IMR-90 (cell line): ENCODE measurements at places on chromosomes 2 and 18. TPM values are rescaled to one million over a fixed set of nuclear protein-coding genes. Genes with fewer than 3 reads are reported as not detected.

AKAIN1 gene
- total RNA-seq: not detected in 2 replicates

CHN1 gene
- total RNA-seq: 54.4 and 58.4 TPM in 2 replicates

MRPL30 gene
- total RNA-seq: 34.8 and 39.2 TPM in 2 replicates

CDK15 gene
- total RNA-seq: 28.9 and 33.0 TPM in 2 replicates

TRIM54 gene
- total RNA-seq: under 0.01 TPM in 1 of 2 replicates, not detected in the other

ASPRV1 gene
- 0.18 and 0.28 TPM in 2 replicates for total RNA-seq

INPP4A gene
- total RNA-seq: 22.8 and 27.1 TPM in 2 replicates

DNA sequence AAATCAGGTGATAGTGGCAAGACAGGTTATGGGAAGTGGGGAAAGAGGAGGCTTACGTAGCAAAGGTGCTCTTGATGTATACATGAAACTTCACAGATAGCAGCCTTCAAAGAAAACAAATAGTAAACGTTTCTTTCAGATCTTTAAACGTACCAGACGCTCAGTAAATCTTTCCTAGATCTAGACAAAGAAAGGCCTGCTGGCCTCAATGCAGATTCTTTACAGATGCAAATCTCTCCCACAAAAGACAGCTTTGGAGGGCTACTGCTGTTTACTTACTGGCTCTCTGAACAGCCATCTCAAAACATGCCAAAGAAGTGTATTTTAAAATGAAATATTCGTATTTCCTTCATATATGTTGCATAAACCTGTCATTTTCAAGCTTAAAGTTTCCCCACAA lies 1279.9 kb upstream of the NRXN1 start:
- no peaks in the 10 kb centered on the region for H3K36me3 ChIP-seq
- DNase-seq: no peak
- H3K4me3 ChIP-seq: no peak overlapping the region
- H3K27me3 ChIP-seq: no peaks in the 10 kb centered on the region
- no peaks in the 10 kb centered on the region for H3K4me1 ChIP-seq

- no peaks in the 10 kb centered on the region for H3K4me1 ChIP-seq
- no peak overlapping the region for H3K27ac ChIP-seq
- no peak for DNase-seq
These were observed 753.9 kb downstream of the SUCLG1 start for GRCh38 chr2:83705146-83705545.

DNA sequence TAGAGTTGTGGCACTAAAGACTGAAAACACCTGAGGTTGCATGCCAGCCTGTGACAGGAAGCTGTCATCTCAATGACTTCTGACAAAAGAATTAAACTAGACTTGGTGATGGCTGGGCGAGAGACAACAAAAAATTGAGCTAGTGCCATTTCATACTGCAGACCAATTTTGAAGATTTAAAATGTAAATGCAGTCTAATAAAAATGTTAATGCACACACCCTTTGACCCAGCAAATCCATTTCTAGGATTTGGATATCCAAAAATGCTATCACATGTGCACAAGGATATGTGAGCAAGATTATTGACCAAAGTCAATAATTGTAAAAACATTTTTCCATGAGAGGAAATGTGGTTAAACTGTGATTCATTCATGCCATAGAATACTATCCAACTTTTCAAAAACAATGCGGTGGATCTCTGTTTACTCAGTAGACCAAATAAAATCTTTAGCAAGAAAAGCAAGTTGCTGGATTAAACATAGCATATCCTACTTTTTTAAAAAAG lies 5.6 kb downstream of the FBXO36 start:
- peaks cover 3% of the 10 kb centered on the region; the same call in 1 of the 2 replicates for H3K4me1 ChIP-seq
- no peak overlapping the region for H3K4me3 ChIP-seq
- no peaks in the 10 kb centered on the region for H3K27me3 ChIP-seq
- DNase-seq: peak; percentile 71
- no peak overlapping the region for H3K27ac ChIP-seq

GRCh38 chr18:46042571-46043123 lies 29.4 kb downstream of the PSTPIP2 start:
- H3K4me1 ChIP-seq: peaks cover 3% of the 10 kb centered on the region
- H3K27ac ChIP-seq: no peak overlapping the region
- no peaks in the 10 kb centered on the region for H3K27me3 ChIP-seq
- no peak overlapping the region for H3K4me3 ChIP-seq
- DNase-seq: peak; percentile 52
- H3K36me3 ChIP-seq: peaks cover 7% of the 10 kb centered on the region

- H3K27me3 ChIP-seq: peaks cover 5% of the 10 kb centered on the region; the same call in 1 of the 2 replicates
- H3K4me1 ChIP-seq: no peaks in the 10 kb centered on the region
- no peaks in the 10 kb centered on the region for H3K36me3 ChIP-seq
- no peak overlapping the region for H3K4me3 ChIP-seq
These were observed 16.3 kb upstream of the ITGA4 start for GRCh38 chr2:181440919-181441318.

DNA sequence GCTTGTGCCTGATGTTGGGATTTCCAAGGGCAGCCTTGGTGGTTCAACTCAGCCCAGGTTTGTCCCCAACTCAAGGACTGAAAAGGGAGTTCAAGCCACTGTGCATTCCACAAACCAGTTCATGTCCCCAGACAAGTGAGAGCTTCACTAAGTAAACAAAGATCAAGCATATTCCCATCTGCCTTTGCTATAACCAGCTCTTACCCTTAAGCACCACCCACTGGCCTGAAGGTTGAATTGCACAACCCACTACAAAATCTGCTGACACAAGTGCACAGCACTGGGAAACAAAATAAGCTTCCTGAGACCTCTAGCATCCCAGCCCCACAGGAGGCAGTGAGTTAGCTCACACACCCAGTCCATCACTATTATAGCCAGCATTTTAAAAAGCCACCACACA lies 516.7 kb downstream of the NR4A2 start:
- H3K4me3 ChIP-seq: no peak overlapping the region
- H3K27ac ChIP-seq: no peak overlapping the region
- no peaks in the 10 kb centered on the region for H3K36me3 ChIP-seq
- no peaks in the 10 kb centered on the region for H3K27me3 ChIP-seq
- DNase-seq: no peak

DNA sequence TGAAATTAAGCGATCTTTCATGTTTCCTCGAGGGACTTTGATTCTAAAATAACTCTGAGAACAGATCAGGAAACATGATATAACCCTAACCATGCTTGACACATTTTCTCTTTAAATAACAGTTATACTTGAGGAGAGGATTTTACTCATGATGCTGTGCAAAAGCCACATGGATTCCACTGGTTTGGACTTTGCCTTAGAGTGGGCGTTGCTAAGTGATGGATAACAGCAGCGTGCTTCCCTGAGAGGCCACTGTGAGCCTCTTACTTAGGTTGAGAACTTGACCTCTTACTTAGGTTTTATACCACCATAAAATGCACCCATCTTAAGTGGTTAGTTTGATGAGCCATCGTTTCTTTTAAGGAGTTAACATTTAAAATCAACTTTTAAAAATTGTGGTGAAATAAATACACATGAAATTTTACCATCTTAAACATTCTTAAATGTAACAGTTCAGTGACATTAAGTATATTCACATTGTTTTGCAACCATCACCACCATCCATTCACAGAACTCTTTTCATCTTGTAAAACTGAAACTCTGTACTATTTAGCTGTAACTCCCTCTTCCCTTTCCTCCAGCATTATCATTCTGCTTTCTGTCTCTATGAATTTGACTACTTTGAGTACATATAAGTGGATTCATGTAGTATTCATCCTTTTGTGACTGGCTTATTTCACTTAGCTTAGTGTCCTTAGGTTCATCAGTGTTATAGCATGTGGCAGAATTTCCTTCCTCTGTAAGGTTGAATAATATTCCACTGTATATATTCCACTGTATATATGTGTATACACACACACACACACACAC lies 22.6 kb downstream of the ANXA4 start:
- no peak overlapping the region for H3K27ac ChIP-seq
- DNase-seq: peak; percentile 30

DNA sequence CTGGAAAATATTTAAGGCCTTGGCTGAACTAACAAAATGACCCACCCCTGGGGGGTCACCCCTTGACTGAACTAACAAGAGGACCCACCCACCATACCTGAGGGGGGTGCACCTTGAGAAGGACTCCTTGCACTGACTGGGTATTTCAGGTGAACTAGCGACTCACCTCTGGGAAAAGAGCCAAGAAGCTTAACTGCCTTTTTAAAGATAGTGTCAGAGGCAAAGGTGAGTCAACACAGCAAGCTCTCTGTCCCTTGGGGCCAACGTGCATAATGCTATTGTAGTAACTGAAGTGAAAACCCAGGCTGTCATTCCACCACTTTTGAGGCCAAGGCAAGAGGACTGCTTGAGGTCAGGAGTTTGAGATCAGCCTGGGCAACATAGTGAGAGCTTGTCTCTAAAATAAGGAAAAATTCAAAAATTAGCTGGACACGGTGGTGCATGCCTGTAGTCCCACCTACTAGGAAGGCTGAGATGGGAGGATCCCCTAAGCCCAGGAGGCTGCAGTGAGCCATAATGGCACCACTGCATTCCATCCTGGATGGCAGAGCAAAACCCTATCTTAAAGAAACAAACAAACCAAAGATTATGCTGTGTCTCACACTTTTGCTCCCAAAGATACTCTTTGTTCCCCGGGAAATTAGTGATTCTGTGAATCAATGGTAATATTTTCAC lies 36.4 kb upstream of the ZCCHC2 start:
- no peaks in the 10 kb centered on the region for H3K36me3 ChIP-seq
- no peaks in the 10 kb centered on the region for H3K4me1 ChIP-seq
- H3K4me3 ChIP-seq: no peak overlapping the region
- peaks cover 14% of the 10 kb centered on the region for H3K27me3 ChIP-seq
- DNase-seq: peak; percentile 16
- H3K27ac ChIP-seq: no peak overlapping the region

DNA sequence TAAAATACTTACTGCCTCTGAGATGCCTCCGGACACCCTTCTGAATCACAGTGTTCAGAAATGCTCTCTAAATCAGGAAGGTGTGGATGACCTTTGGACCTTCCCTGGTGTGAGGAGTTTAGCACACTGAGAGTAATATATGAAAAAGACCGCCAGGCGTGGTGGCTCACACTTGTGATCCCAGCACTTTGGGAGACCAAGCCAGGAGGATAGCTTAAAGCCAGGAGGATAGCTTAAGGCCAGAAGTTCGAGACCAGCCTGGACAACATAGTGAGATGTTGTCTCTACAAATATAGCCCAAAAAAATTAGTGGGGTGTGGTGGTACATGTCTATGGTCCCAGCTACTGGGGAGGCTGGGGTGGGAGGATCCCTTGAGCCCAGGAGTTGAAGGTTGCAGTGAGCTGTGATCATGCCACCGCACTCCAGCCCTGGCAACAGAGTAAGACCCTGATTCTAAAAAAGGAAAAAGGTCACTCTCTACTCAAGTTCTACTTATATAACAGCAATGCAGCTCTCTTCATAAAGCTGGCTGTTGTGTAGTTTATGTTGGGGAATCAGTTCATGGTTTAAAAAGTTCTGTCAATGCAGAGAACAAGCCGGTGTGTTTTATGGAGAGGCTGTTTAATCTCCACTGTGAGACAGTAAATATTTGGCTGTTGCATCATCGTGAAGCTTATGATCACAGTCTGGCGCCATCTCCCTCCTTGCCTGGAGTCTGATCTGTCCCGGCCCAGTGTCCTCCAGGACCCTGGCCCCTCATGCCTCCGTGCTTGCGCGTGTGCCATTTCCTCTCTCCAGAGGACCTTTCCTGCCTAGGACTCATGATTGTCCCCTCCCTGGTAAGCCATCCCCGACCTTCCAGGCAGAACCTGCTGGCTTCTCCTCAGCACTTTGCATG lies 184.5 kb downstream of the FAM210A start:
- H3K4me3 ChIP-seq: no peak overlapping the region
- DNase-seq: no peak
- H3K4me1 ChIP-seq: no peaks in the 10 kb centered on the region
- no peak overlapping the region for H3K27ac ChIP-seq
- peaks cover 2% of the 10 kb centered on the region for H3K27me3 ChIP-seq
- no peaks in the 10 kb centered on the region for H3K36me3 ChIP-seq

- no peak overlapping the region for H3K4me3 ChIP-seq
- no peaks in the 10 kb centered on the region for H3K36me3 ChIP-seq
- H3K27me3 ChIP-seq: no peaks in the 10 kb centered on the region
- DNase-seq: no peak
- no peak overlapping the region for H3K27ac ChIP-seq
- H3K4me1 ChIP-seq: no peaks in the 10 kb centered on the region
These were observed 26.2 kb upstream of the SPOPL start for GRCh38 chr2:138475277-138475776.

DNA sequence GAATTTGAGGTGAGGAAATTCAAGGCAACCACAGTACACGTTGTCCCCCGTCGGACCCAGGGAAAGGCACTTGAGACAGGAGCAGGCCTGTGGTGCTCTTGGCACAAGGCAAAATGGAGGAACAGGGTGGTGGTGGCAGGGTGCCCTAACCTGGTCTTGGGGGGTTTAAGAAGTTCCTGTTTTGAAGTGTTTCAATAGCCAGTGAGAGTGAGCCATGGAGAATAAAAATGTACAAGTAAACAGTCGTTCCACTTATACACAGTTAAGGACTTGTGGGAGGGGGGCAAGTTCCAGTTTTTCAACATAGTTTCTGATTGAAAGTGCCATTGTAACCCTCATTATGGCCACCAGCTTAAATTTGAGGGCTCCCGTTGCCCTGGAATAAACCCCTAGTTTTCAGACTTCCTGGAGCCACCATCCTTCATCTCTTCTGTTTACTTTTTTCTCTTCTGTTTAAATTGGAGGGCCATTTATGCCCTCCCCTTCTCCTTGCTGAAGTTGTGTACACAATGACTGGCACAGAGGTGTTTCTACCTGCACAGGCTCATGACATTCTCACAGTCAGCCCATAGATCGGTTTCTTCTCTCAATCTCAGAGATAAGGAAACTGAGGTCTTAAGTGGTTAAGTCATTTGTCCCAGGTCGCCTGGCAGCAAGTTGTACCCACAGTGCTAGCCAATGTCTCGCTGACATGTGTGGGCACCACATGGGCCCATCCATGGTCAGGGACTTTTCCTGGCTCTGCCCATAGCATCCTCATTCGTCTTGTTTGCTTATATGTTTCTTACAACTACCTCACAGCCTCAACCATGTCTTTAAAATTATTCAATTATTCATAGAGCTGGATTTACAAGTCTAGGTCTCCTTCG lies 66.0 kb upstream of the ST3GAL5 start:
- no peaks in the 10 kb centered on the region for H3K4me1 ChIP-seq
- no peaks in the 10 kb centered on the region for H3K36me3 ChIP-seq
- H3K27me3 ChIP-seq: peaks cover 26% of the 10 kb centered on the region
- DNase-seq: no peak

- DNase-seq: no peak
- H3K36me3 ChIP-seq: no peaks in the 10 kb centered on the region
- H3K27ac ChIP-seq: no peak overlapping the region
- peaks cover 51% of the 10 kb centered on the region for H3K27me3 ChIP-seq
- H3K4me1 ChIP-seq: no peaks in the 10 kb centered on the region
- H3K4me3 ChIP-seq: no peak overlapping the region
These were observed 39.1 kb upstream of the ODC1 start for GRCh38 chr2:10487081-10487740.

GRCh38 chr2:150353376-150353775 lies 134.1 kb downstream of the RND3 start:
- no peak overlapping the region for H3K4me3 ChIP-seq
- no peaks in the 10 kb centered on the region for H3K4me1 ChIP-seq
- no peak for DNase-seq
- no peaks in the 10 kb centered on the region for H3K27me3 ChIP-seq

GRCh38 chr2:44939106-44940048 lies 2.1 kb upstream of the SIX3 start:
- H3K27ac ChIP-seq: no peak overlapping the region
- no peak for DNase-seq
- no peak overlapping the region for H3K4me3 ChIP-seq
- H3K36me3 ChIP-seq: no peaks in the 10 kb centered on the region
- no peaks in the 10 kb centered on the region; the same call in 1 of the 2 replicates for H3K4me1 ChIP-seq

- H3K4me1 ChIP-seq: no peaks in the 10 kb centered on the region
- H3K27me3 ChIP-seq: peaks cover 17% of the 10 kb centered on the region
- H3K36me3 ChIP-seq: no peaks in the 10 kb centered on the region
These were observed 133.7 kb downstream of the ACOXL start for GRCh38 chr2:110866045-110866444.

- no peak for DNase-seq
- H3K27me3 ChIP-seq: peaks cover 26% of the 10 kb centered on the region
- no peak overlapping the region for H3K27ac ChIP-seq
- H3K4me3 ChIP-seq: peak overlapping the region; percentile 38
- H3K36me3 ChIP-seq: no peaks in the 10 kb centered on the region
These were observed 4.6 kb downstream of the PROC start for GRCh38 chr2:127422559-127423477.
